ENCODE measurements at places on chromosomes 12 and 14.

DNA sequence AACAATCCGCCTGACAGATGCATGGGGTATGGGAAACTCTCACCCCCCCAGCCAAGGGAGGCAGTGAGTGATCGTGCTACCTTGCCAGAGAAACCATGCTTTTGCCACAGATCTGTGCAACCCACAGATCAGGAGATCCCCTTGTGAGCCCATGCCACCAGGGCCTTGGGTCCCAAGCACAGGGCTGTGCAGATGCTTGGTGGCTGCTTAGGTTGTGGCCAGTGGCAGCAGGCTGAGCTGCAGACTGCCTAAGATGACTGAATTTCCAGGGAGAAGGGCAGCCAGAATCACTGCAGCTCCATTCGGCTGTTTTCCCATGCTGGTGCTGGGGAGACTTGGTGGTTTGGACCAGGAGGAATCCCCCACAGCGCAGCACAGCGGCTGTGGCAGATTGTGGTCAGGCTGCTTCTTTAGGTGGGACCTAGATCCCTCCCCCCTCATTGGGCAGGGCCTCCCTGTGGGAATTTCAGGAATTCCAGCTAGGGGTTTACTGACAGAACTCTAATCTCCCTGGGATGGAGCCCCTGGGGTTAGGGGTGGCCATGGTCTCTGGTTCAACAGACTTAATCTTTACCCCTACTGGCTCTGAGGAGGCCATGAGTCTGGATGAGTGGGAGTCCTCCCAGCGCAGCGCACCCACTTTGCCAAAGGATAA lies 264.6 kb upstream of the DAAM1 start:
- DNase-seq = no peak

DNA sequence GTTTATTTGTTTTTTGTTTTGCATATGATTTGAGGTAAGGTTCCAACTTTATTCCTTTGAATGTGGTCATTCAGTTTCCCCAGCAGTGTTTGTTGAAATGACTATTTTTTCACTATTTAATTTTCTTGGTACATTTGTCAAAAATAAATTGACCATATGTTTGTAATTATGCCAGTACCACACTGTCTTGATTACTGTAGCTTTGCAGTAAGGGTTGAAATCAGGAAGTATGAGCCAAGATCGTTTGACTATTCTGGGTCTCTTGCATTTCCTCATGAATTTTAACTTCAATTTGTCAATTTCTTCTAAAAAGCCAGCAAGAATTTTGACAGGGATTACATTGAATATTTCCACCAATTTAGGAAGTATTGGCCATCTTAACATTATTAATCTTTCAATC lies 199.3 kb upstream of the PPFIA2 start:
- DNase-seq = no peak

GRCh38 chr12:53221203-53222080 lies 10.6 kb downstream of the RARG start:
- peak; percentile 48 for DNase-seq

GRCh38 chr14:77804592-77804991 lies 4.7 kb downstream of the ADCK1 start:
- peak; percentile 61 for DNase-seq

DNA sequence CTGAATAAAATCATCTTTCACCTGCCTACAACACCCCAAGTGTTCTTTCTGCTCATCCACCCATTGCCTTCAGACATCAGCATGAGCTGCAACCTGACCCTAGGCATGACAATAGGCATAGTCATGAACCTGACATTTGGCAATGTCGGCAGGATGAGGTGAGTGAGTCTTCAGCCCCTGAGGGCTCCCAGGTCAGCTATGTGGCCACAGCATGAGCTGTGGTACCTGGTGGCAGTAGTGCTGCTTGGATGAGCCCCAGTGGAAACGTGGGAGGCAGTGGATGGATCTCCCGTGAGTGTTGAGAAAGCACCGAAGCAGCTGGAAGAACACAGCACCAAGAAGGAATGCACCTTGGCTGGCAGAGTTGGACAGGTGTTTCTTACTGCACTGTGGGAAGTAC lies 334.8 kb upstream of the FAR2 start:
- no peak for DNase-seq

GRCh38 chr12:68559984-68560850 lies 50.5 kb upstream of the RAP1B start:
- no peak for DNase-seq

- DNase-seq = no peak
These were observed 79.4 kb upstream of the GZMB start for GRCh38 chr14:24713404-24713803.

- DNase-seq = no peak
These were observed 191.9 kb downstream of the SOX5 start for GRCh38 chr12:23757541-23757962.
